ENCODE measurements at places on chromosomes 6 and 20.

DNA sequence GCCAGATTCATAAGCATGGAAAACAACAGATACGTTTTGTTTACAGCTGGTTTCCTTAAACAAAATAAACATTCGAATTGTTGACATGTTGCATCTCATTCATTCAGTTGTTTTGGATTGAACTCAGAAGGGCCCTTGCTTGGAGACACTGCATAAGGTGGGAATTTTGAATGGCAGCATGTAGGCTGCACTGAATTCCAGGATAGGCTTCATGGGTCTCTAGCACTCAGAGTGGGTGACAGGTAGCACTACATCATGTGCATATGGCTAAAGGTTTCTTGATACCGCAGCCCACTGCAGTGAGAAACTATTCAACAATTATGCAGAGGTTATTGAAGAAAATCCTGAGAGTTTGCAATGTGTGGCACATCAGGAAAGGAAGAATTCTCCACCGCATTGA is 1.6 kb downstream of the BEND6 start:
- H3K4me1 ChIP-seq: peaks cover 61% of the 10 kb centered on the region
- no peaks in the 10 kb centered on the region for H3K36me3 ChIP-seq
- peak overlapping the region; percentile 79 for H3K4me3 ChIP-seq
- H3K27ac ChIP-seq: peak overlapping the region; percentile 90

GRCh38 chr6:30913721-30914075 is 340 bp upstream of the VARS2 start:
- H3K36me3 ChIP-seq: 0 out of 2 replicates have a peak, but pooled peaks cover 3% of the 10 kb centered on the region
- H3K27ac ChIP-seq: peak overlapping the region; percentile 72
- H3K4me3 ChIP-seq: peak overlapping the region; percentile 74
- H3K4me1 ChIP-seq: peaks cover 7% of the 10 kb centered on the region

GRCh38 chr6:88142297-88142668 is 23.9 kb downstream of the CNR1 start:
- H3K27me3 ChIP-seq: no peaks in the 10 kb centered on the region
- no peak overlapping the region for H3K4me3 ChIP-seq
- no peaks in the 10 kb centered on the region for H3K36me3 ChIP-seq
- H3K4me1 ChIP-seq: no peaks in the 10 kb centered on the region

DNA sequence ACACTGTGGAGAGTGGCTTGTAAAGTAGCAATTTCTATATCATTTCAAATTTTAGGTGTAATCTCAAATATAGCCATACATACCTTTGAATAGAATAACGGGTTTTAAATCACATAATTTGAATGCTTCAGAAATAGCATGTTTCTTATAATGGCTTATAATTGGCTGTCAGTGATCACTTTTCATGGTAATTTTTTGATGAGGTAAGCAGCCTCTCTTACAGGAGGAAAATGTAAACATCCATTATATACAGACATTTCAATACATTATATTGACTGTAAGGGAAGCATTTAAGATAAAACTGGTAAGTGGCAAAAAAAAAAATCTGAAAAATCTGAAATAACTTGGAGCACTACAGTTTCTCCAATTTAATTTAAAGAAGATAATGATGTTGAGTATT is 67.8 kb upstream of the PHACTR2 start:
- H3K4me1 ChIP-seq: peaks cover 11% of the 10 kb centered on the region
- no peak overlapping the region for H3K4me3 ChIP-seq
- DNase-seq: no peak
- no peaks in the 10 kb centered on the region for H3K27me3 ChIP-seq
- H3K36me3 ChIP-seq: no peaks in the 10 kb centered on the region

Data from GM23248 (cell line).